ENCODE measurements at places on chromosomes 2 and 18.

DNA sequence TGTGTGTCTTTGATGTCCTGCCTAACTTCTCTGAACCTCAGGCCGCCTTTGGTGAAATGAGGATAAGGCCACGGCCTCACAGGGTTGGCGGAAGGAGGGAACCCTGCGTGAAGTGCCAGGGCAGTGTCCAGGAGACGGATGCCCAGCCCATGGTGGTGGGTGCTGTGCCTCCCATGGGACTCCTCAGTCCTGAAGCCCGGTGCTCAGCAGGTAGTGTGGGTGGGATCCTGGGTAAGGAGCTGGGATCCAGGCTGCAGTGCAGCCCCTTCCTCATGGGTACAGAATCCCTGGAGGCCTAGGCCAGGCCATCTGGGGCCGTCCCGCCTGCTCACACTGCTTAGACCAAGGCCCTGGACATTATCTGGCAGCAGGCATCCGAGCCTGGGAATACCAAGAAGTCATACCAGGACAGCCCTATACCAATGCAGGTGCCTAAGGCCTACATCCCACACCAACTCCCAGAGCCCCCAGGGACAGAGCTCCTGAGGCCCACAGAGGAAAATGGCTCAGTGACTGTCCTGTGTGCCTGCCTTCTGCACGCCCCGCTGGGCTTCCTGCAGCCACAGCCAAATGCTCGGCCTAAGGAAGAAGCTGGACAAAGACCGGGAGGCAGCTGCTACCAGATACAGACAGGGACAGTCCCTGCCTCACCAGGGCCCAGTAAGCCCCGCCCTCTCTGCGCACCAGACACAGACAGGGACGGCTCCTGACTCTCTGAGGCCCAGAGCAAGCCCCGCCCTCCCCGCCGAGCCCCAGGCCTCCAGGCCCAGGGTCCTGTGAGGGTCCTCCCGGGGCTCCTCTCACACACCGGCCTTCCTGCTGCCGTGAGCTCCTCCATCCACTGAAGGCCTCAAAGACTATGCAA is 78.0 kb downstream of the NDUFA10 start:
- no peak for DNase-seq

DNA sequence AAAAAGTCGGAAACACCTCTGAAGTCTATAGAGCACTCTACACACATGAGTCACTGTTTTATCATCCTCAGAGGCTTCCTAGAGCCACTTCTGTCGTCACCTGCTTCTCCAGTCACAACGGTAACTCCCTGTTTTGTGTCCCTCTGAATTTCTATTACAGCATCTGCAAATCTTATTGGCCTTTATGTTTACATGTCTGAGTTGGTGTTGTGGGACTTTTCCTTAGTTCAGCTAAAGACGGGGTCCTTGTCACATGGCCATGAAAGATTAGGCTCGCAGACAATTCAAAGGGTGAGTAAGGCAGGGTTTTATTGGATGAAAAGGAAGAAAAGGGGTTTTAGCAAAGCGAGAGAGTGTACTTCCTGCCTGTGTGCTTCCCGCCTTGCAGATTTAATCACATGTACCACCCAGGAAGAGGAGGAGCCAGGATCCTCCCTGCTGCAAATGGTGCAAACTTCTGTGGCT is 185.6 kb downstream of the LPIN1 start:
- no peak for DNase-seq

DNA sequence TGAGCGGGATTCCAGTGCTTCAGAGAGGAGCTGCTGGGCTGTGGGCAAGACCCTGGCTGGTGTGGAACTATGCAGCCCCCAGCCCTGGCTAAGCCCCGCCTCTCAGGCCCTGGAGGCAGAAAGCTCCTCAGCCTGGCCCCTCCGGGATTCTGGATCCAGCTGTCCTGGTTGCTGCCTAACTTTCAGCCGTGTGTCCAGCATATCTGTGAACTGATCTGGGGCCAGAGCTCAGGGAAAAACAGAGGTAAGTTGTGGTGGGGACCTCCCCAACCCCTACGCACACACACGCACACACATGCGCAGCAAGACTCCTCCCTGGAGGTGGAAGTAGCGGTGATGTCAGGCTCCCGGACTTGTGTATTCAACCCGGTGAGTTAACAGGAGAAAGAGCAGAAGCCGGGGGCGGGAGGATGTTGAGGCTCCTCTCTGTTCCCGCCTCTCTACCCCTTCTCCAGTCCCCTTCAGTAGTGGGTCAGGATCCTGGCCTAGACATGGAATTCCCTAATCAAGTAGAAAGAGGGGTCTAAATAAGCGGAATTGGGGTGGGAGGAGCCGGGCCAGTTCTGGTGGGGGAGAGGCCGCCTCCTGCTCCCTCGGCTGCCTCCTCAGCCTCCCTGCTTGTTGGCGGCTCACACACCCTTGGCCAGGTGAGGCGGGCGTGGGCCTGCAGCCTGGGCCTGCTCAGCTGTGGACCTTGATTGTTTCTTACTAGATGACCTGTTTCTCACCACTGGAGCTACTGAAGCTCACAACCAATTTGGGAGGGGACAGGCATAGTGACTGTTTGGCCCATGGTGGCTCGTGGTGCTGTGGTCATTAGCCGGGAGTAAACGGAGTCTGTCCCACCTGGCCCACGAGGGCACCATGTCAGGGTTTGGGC is 33.4 kb downstream of the SIX2 start:
- no peak for DNase-seq

DNA sequence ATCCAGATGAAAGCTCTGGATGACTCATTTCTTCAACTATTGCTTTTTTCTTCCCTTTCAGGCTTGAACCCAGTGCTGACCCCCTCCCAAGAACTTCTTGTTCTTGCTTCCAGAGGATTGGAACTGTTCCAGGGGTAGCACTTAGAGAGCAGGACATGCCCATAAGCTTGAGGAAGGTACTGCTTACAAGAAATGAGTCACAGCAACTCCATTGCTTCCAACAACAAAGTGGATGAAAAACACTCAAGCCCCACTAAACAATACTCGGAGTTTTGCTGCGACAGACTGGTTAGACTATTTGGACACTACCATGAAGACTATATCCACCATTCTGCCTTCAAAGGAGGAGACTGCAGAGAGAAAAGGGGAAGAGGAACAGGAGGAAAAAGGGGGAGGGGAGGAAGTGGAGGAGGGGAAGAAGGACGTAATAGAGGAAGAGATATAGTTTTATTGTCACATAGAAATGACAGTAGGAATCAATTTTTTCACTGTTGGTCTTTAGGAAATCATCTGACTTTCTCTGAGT is 1.6 kb upstream of the EPC2 start:
- peak; percentile 87 for DNase-seq

DNA sequence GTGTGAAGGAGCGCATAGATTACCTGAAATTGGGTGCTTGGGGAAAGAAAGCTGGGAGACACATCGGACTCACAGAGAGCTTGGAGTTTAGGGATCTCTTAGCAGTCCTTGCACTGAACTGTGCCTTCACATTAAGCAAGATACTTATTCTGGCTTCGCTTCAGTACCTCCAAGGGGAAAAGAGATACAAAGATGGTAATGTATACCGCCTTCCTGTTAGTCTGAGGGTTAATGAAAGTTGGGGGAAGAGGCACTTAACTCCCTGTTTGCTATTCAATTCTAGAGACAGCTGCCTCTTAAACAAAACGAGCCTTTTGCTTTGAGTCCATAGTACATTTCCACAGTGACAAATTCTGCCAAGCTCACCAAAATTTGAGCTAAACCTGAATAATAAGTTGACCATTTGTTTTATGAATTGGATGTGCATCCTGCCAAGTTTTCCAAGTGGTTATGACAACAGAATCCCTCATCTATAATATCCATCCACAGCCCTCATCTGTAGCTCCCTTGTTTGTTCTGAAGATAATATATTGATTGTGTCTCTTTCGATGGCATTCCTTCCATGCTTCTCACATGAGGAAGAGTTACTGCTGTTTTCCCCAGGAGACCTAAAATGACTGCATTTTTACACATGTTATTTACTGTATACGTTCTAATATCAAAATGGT is 287.1 kb upstream of the ATP5MC3 start:
- DNase-seq = no peak

GRCh38 chr2:71671203-71671854 is 218.0 kb downstream of the DYSF start:
- DNase-seq = no peak

DNA sequence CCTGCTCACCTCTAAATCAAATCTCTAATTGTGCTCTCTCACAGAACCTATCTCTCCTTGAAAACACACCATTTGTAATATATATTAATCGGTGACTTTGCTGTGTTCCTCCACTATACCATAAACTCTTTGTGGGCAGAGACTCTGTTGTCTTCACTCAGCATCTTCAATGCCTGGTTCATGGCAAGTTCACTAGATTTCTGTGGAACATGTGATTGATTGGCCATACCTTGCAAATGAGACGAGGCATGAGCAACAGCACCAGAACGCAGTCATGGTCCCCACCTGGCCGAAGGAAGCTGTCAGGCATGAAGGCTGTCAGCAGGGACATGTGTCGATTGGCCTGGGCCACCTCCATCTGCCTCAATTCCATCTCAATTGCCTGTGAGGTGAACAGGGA is 11.6 kb downstream of the DCTN1 start:
- DNase-seq = no peak

- no peak for DNase-seq
These were observed 14.2 kb downstream of the HPCAL1 start for GRCh38 chr2:10316860-10317259.

- no peak for DNase-seq
These were observed 4.4 kb upstream of the ST8SIA5 start for GRCh38 chr18:46761059-46761769.

- DNase-seq = no peak
These were observed 91.4 kb downstream of the GALNT1 start for GRCh38 chr18:35672897-35673296.

- no peak for DNase-seq
These were observed 79.1 kb upstream of the ZFP36L2 start for GRCh38 chr2:43305517-43305916.

DNA sequence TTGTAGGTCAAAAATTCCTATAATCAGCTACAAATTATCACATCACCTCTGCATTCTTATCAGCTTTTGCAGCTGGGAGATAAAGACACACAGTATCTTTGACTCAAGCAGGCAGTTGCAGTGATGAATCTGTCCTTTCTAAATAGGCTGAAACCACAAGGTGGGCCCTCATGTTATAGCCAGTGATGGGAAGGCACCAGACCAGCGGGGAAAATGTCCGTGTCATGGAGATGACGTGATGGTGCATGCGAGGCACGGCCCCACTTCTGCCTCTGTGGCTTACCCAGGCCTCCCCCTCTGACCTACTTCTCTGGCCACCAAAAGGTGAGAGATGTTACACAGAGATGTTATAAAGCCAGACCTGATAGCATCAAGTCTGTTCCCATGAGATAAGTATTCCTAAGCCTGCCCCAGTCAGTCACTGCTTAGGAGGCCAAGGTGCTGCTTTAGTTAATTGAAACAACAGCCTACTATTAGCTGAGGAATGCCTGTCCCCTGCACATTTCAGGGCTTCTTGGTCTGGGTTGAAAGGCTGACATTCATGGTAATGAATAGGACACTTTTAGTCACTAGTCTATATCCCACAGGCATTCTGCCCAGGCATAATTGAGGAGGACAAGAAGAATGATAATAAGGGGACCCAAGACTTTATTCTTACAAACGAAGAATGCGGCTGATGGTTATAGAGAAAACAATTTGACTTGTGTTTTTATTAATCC is 327.9 kb downstream of the LPIN1 start:
- no peak for DNase-seq

GRCh38 chr2:238100049-238100820 is at the start of gene ESPNL:
TSS of gene ESPNL (plus strand) at chr2:238100340. CDS start at chr2:238100420, 80 bp downstream.
- DNase-seq = no peak

DNA sequence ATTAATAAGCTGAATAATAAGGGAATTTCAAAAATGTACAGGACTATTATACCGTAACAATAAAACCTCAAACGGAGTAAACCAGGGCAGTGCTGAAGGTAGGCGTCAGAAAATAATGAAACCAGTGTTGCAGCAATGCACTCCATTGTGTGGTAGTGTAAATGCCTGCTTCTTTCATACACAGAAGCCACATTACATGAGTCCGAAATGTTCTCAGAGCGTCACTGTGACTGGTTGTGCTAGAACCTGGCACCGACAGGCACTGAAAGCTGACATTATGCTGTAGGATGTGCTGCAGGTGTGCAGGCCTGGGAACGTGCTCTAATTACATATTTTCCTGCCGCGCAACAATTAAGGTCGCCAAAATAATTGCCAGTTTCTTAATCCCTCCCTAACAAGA is 53.3 kb downstream of the ZEB2 start:
- DNase-seq = no peak

- DNase-seq = no peak
These were observed 48.8 kb downstream of the ANKRD44 start for GRCh38 chr2:197261808-197262226.

DNA sequence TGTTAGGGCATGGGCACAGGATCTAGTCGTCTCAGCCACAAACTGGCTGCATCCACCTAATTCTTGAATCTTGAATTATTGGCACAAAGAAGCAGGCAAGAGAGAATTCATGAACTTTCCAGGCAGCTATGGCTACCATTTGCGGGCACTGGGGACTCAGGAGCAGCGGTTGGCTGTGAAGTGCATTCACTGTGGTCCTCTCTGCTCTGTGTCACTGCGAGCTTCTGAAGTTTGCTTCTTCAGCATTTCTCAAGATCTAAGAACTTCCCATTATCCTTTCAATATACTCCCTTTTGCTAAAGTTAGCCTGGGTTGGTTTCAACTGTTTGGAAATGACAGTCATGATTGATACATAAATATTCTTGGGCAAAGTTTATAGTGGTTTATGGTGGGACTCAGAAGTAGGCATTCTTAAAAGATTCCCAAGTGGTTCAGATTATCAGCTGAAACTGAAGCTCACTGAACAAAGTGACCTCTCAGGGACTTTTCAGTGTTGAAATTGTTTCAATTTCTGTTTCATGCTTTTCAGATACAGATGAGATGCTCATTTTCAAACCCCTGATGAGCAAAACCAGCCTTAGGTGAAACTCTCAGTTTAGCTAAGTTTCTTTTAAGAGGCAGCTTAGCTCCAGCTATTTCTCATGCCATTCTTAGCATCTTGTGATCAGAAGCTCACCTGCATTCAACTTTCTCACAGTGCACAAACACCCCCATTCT is 1258.3 kb upstream of the GYPC start:
- no peak for DNase-seq

- peak; percentile 10 for DNase-seq
These were observed 288.1 kb upstream of the FIGN start for GRCh38 chr2:164023896-164024295.

Data from smooth muscle cell of the brain vasculature (primary cell).